ENCODE measurements at places on chromosomes 3 and 15.

GRCh38 chr15:68930268-68931022 lies at the start of gene SPESP1:
TSS of gene SPESP1 (plus strand) at chr15:68930525. CDS start at chr15:68930654, 129 bp downstream.
- peak; percentile 89 for DNase-seq

DNA sequence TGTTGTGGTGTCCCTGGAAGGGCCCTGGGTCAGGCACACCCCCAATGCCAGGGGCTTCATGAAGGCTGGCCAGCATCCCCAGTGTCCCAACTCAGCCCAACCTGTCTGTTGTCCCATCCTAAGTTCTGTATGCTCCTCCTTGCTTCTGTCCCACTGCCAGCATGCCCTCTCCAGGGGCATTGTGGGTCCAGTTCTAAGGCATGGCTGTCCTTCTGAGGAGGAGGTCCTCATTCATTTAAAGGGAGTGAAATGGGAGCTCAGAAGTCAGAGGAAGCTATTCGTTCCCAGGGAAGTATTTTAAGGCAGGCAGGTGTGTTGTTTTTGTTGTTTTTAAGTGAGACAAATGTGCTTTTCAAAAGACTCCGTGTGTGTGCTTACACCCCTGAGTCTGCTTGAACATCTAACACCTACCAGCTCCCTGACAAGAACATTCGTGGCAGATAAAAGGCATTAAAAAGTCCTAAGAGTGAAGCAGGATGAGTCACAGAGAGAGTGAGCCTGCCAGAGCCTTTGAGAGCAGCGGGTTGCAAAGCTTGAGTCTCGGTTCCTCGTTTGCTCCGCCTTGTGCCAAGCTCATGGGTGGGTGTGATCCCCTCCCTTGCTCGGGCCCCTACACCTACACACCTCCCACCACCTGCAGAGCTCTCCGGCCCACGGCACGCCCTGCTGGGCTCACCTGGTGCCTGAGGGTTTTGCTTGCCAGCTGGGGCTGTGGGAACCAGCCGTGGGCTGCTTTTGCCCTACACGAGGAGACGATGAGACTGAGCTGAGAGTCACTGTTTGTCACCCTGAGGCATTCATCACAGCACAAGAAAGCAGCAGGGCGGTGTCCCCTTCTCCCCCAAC lies 183.4 kb upstream of the TOPAZ1 start:
- DNase-seq = no peak

GRCh38 chr3:144241404-144241803 lies 269.8 kb downstream of the DIPK2A start:
- no peak for DNase-seq

GRCh38 chr3:126421573-126422119 lies 26.9 kb downstream of the CFAP100 start:
- DNase-seq = peak; percentile 62

DNA sequence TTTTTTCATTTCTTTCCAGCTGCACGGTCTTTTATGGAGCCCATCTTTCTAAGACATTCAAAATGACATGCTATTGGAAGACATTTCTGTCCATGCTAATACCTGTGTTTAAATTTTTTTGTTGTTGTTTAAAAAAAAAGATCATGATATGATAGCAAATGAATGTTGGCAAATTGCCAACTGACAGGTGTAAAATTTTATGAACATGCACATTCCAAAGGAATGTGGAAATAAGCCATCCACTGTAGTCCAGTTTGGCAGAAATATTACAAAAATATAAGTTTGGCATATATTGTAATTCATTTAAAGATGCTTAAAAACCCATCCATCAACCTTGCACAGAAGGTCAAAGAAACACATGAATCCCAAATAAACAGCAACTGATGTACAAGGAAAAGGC lies 75.6 kb upstream of the WNT5A start:
- DNase-seq = no peak

DNA sequence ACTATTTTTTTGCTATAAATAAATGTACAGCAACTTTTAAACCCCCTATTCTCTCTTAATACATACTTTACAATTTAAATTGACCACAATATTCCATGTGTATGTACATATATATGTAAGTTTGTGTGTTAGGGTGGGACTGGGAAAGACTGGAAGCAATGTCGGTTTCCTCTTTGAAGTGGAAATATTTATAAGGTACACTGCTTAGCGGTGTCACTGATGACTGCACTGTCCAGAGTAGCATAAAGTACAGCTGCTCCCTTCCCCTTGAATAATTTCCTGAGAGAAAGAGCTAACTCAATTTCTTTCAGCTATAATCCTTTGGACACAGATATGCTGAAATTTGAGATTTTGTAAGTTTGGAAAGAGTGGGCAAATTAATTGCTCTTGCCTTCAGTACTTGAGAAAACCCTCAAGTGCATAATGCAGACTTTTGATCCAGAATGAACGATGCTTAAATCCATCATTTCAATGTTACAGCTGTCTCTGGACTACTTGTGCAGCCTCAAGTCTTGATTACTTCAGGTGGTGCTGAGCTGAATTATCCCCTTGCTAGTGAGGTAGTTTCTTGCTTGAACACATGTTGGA lies 267.0 kb upstream of the CFAP20DC start:
- DNase-seq = no peak

- peak; percentile 78 for DNase-seq
These were observed 15.2 kb downstream of the C3orf22 start for GRCh38 chr3:126543457-126544061.

- peak; percentile 50 for DNase-seq
These were observed 25.2 kb downstream of the PAQR5 start for GRCh38 chr15:69323893-69324430.

DNA sequence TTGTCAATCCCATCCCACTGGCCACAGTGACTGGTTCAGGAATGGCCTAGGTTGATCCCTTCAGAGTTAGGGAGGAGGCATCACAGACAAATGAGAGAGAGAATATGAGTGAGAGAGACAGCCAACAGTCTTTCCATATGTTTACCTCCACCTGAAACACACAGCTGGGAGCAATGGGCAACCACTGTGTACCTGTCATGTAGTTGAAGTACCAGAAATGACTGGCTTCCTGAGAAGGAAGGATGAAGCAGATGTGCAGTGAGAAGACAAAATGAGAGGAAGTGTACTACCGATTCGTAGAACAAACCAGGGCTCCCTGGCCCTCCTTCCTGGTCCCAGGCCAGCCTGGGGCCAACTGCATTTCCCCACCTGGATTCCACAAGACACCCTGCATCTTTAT lies 27.4 kb downstream of the SRGAP3 start:
- no peak for DNase-seq

DNA sequence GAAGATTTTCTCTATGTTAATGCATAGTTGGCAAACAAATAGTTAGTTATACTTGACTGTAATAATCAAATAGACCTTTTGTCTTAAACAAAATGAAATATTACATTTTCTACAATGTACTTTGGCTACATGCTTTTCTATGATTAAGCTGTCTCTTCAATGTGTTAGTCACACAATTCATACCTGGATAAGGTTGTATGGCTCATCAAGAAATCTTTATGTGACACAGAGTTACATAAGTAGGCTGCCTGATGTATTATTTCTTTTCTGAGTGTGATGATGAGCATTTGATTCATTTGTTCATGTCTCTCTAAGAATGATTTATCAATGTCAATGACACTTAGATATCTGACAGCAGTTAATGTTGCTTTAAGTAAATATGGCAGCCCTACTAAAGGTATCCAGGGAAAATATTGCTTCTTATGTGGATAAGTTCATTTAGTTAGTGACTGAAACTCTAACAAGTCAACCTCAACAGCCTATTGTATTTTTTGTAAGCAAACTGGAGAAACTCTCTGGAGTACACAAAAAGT lies 157.4 kb upstream of the SOX2 start:
- DNase-seq = no peak

GRCh38 chr15:95410757-95411156 lies 919.7 kb upstream of the NR2F2 start:
- DNase-seq = no peak

DNA sequence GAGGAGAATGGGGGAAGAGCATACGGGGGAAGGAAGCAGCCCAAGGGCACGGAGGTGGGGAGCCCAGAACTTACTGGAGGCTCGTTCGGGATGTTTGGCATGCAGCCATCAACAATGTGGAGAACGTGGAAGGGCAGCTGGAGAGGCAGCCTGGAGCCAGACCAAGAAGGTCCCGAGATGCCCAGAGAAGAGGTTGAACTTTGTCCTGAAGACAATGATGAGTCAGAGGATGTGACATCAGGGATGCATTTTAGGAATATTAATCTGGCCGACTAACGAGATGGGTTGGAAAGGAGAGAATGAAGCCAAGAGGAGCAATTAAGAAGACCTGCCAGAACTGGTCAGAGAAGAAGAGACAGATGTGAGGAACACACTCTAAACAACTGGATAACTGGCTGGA lies 98.2 kb downstream of the SRGAP3 start:
- no peak for DNase-seq

GRCh38 chr15:40062816-40063562 lies 24.0 kb upstream of the SRP14 start:
- no peak for DNase-seq

DNA sequence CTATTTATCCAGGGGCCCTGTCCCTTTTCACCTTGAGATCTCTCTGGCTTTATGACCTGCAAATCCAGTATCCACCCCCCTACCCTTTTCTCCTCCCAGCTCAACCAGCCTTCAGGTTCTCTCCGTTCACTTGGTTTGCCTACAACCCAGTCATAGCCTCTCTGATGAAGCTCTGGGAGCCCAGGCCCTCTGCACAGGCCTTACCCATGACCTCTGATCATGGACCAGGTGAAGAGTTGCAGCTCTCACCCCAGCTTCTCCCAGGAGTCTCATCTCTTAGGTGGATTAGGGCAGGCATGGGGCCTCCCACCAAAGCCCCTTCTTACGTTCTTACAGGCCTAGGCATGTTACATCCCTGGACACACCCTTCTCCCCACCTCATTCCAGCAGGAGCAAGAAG lies 59.8 kb downstream of the EXOG start:
- DNase-seq = no peak

GRCh38 chr15:62706317-62706716 lies 336.2 kb upstream of the TPM1 start:
- no peak for DNase-seq

- DNase-seq = no peak
These were observed 3.3 kb upstream of the SNX33 start for GRCh38 chr15:75644376-75644775.

- no peak for DNase-seq
These were observed 29.0 kb upstream of the SLC2A2 start for GRCh38 chr3:171055336-171056178.

GRCh38 chr3:124935794-124936542 lies 1.4 kb upstream of the MUC13 start:
- no peak for DNase-seq

- DNase-seq = no peak
These were observed 137.4 kb upstream of the POU1F1 start for GRCh38 chr3:87413814-87414213.

GRCh38 chr3:132325103-132325606 lies 7.9 kb downstream of the ACP3 start:
- no peak for DNase-seq

DNA sequence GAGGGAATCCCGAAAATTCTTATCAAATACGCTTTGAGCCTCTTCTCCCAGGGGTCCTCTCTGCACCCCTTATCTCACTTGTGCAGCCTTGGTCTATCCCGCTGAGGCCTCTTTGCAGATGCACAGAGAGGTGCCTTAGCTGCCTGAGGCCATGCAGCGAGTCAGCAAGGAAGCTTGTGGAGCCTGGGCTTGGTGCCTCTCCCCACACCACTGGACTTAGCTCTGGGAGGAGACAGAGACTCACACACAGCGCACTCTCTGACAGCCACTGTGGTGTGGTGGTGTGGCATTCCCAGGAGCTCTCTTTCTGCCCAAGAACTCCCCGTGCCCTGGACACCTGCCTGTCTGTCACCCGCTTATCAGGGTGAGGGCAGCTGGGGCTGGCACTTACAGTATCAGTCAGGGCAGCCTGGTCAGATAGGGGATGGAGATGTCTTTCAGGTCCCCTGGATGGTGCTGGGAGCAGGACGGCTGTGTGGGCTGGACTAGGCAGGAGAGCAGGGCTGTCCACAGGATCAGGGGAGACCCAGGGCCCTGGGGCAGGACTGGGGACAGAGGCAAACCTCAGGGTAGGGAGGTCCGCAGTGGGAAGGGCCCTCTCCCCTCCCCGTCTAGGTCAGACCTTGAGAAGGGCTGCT lies 10.2 kb upstream of the LINGO1 start:
- DNase-seq = no peak

DNA sequence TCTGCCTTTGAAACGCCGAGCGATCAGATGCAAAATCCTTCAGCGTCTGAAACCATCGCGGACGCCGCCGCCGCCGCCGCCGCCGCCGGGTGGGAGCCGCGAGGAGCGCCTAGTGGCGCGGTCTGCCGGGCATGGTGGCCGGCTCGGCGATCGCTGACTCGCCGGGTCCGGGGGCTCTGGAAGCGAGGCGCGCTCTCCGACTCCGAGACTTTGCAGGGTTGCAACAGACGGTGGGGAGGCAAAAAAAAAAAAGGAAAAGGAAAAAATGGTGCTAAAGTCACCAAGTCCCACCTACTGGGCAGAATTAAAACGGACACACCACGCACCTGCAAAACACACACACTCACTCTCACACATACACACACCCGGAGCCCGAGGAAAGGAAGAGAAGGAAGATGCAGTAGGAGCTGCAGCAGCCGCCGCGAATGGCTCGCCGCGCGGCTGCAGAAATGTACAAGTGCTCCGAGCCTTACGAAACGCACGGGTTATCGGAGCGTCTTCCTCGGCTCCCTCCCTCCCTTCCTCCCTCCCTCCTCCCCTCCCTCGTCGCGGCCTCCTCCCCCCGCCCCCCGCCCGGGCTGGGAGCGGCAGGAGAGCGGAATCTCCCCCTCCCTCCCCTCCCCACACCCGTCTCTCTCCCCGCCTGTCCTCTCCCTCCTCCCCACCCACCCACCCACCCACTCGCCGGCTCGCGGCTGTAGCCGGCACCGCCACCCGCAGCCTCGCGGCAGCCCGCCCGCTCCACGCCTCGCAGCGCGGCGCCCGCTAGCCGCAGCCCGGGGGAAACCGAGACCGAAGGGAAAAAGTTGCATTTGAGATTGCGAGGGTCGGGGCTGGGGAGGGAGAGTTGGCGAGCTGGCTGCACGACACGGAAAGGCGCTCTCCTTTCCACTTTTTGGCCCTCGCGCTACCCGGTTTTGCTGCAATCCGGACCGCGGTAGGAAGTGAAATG lies at the start of gene NTRK3:
TSS of gene NTRK3 (minus strand) at position 461 of the 952 bp plus-strand sequence. CDS start 586 bp downstream, outside the sequence.
- DNase-seq = no peak

GRCh38 chr3:114827495-114827894 lies 319.6 kb downstream of the ZBTB20 start:
- no peak for DNase-seq

DNA sequence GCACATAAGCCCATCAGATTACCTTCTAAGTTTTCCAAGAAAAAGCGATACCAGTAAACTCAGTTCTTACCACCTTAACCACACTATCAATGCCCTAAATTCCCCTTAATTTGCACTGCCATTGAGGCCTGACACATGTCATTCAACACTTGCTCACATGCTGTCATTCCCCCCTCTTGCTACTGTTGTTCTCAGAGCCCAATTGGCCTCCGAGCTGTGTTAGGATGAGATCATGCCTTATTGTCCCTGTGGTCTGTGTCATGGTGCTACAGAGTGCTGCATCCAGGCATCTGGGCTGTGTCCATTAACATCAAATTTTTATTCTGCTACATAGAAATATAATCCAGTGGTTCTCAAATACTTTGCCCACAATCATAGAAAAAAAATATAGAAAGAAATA lies 213.6 kb downstream of the SSR3 start:
- no peak for DNase-seq

GRCh38 chr3:9500108-9501050 lies 53.2 kb downstream of the LHFPL4 start:
- no peak for DNase-seq

Data from lower leg skin (tissue), 4 donors.